ENCODE measurements at places on chromosomes 4 and X.
A peak's percentile ranks its signal among the peaks of the same experiment; 100 is the strongest.

- peak; percentile 53 for DNase-seq
Measured at GRCh38 chr4:113901994-113902787, 77.3 kb downstream of the ARSJ start.

- DNase-seq, result no peak
Measured at GRCh38 chr4:75470738-75471137, 43.5 kb downstream of the RCHY1 start.

GRCh38 chr4:40316333-40316781 lies 18.8 kb upstream of the CHRNA9 start:
- DNase-seq, result no peak

DNA sequence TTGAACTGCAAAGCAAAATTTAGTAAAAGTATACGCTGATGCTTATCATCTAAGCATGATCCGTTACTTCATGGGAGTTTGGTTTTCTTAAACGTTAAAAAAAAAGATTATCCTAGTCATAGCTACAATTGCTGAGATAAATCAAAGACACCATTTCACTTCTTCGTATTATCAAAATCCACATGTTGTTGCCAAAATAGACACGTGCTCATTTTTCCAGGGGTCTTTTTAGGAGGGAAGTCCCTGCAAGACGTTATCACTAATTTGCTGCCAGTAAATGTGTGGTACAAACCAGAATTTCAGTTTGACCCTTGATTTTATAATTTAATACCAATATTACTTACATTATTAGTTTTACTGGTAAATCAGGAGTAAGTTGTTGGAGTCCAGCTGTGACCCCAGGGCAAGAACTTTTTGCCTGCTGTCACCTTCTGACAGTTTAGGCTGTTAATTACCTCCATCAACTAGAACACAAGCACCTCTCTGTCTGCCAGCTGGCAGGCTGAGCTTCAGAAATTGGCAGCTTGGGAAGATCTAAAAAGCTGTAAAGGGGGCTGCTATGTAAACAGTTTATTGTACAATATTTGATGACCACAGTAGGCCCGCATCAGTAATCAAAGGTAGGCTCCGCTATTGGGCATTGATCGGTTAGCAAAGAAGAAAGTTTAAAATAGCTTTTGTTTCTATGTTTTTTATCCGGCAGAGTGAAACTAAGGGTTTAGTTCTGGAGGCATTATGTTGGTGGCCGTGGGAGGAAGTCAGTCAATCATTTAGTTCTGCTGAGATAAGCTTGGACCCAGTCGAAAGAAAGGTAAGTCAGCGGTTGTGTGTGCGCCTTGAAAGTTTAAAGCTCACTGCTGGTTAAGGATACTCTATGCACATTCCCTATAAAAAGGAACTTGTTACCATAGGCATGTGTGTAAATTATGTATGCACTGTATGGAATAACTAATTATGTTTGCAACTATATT lies 196.4 kb downstream of the FBXO8 start:
- no peak for DNase-seq

- no peak for DNase-seq
Measured at GRCh38 chrX:136773648-136774047, 7.1 kb downstream of the ARHGEF6 start.

GRCh38 chr4:170122252-170122651 lies 32.5 kb upstream of the AADAT start:
- no peak for DNase-seq

DNA sequence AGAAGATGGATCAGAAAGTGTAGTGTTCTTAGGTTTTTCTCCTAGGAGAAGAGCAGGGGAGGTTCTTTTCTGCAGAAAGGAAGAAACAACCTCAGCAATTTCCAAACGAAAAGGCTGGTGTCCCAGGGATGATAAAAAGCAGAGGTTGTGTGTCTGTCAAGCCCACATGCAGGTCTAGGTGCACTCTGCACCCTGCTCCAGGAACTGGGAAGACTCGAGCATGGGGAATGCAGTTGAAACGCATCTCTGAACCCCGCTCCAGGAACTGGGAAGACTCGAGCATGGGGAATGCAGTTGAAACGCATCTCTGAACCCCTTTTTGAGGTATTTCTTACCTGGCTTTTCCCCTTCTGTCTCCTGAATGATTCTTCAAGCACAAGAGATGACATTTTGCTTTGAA lies 171.2 kb downstream of the LDB2 start:
- DNase-seq, result no peak

DNA sequence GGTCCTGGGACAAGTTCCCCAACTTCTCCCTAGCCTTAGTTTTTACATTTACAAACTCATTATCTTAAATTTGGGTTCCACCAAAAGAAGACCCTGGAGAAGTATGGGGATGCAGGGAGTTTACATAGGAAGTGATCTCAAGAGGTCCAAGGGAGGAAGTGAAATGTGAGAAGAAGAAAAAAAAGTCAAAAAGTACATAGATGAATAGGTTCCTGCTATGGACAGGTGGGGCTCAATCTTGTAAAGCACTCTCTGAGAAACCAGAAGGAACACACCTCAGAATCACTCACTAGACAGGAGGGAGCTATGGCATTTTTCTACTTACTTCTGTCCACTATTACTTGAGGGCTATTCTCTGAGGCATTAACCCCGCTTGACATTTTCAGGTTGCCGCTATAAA lies 56.6 kb downstream of the ARHGAP6 start:
- DNase-seq, result no peak

GRCh38 chr4:76178296-76178695 lies 30.1 kb upstream of the NUP54 start:
- DNase-seq, result no peak

DNA sequence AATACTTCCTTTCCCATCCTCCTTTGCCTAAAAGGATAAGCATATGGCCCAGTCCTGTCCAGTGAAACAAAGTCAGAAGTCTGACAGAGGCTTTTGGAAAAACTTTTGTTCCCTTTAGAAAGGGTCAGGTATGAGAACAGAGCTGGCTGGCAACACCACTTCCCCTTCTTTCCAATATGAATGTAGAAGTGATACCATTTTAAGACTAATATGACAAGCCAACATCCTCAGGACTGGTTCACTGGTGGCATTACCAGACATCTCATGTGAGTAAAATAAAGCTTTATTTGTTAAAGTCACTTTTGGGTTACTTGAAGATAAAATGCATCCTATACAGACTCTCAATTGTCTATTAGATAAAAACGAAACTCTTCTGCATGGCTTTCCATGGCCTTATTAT lies 83.6 kb upstream of the PTCHD1 start:
- DNase-seq, result no peak

DNA sequence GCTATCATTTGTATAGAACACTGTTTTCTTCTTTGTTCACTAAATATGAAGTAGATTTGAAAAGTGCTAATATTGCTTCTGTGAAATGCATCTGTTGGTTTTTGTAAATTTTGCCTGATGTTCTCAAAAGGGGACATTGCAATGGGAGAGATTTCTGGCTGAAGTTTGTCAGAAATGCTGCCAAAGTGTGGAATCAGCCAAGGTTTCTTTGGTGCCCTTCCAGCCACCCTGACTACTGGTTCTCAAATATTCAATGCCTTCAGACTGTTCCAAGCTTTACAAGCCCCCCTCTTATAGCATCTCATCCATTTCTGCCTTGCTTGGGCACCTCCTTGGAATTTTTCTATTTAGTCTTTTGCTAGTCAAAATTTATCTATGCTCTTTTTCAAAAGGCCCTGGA lies 60.6 kb upstream of the TMLHE start:
- no peak for DNase-seq

DNA sequence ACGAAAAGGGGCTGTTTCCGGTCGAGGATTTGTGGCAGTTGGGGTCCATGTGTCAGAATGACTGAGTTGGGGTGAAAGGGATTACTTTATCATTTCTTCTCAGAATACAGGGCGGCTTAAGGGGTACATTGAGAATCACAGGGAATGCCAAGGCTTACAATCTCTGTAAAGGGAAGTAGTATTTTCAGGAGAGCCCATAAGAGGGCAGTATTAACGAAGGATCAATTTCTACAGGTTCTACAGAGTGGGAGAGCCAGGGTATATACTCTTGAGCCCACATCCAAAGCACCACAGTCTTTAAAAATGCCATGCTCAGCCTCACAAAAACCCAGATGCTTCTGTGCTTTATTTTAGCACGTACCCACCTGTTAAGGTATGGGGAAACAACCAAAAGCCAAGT lies 67.7 kb upstream of the ZXDA start:
- no peak for DNase-seq

- no peak for DNase-seq
Measured at GRCh38 chr4:20095805-20096541, 155.7 kb upstream of the SLIT2 start.

DNA sequence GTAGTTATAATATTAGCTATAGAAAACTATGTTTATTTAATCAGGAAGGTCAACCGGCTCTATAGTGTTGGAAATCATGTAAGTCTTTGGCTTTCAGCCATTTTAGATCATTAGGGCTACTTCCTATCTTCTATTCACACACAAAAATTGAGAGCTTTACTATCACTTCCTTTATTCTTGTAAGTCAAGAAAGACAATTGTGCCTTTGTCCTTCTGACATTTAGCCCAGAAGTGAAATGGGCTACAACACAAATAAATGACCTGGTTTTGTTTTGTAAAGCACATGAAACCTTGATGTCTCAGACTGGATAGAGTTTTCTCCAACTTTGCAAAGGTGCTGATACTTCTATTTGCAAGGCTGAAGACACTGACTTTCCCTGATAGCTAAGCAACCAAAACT lies 122.4 kb upstream of the ACSL4 start:
- DNase-seq, result no peak

DNA sequence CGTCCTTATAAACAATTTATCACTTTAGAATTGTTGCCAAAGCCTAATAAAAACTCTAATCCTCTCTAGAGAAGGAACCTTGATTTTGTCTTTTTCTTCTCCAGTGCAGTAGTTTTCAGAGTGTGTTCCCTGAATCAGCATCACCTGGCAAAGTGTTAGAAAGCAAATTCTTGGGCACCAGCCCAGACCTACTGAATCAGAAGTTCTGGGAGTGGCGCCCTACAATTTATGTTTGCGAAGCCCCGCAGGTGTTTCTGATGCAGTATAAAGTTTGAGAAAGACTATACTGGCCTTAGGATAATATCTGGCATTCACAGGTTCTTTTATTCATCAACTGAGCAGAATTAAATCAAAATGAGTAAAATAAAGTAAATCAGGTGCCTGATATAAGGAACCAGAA lies 645.8 kb upstream of the ATOH1 start:
- no peak for DNase-seq

- no peak for DNase-seq
Measured at GRCh38 chr4:94477227-94477626, 25.5 kb downstream of the PDLIM5 start.

DNA sequence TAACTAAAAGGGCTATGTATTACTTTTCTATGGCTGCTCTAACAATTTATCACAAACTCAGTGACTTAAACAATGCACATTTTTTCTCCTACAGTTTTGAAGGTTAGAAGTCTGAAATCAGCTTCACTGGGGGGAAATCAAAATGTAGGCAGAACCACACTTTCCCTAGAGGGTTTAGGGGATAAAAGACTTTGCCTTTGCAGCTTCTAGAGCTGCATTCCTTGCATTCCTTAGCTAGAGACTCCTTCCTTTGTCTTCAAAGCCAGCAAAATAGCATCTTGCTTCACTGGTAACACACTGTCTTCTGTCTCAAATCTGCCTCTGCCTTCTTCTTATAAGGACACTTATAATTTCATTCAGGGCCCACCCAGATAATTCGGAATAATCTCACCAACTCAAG lies 152.4 kb upstream of the SPIN4 start:
- no peak for DNase-seq

DNA sequence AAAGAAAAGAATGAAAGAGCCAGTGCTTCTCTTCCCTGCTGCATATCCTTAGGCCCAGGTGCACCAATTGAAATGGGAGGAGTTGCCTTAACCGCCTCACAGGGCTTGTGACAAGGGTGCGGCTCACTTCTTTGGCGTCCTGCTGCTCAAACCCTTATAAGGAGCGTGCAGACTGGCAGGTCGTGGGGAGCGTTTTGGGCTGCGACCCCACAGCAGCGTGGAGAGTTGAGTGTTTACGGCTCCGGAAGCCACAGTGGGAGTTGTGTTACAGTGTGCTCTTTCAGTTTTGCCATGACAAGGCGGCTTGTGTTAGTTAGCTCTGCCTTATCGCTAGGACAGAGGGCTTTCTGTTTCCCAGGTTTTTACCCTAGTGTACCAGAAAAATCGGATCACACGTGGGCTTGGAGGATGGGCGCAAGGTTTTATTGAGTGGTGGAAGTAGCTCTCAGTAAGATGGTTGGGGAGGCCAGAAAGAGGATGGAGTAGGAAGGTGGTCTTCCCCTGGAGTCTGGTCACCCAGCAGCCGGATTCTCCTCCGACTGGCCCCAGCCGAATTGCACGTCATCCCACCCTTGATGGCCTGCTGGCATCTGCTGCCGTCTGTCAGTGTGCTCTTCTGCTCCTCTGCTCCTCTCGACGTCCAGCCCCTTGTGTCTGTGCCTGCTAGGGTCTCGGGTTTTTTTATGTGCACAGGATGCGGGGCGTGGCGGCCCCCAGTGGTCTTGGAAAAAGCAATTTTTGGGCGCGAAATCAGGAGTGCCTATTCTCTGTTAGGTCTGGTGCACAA lies 718.9 kb downstream of the ARAP2 start:
- DNase-seq, result no peak

GRCh38 chrX:152988536-152989291 lies 5.2 kb downstream of the PNMA5 start:
- DNase-seq, result no peak

DNA sequence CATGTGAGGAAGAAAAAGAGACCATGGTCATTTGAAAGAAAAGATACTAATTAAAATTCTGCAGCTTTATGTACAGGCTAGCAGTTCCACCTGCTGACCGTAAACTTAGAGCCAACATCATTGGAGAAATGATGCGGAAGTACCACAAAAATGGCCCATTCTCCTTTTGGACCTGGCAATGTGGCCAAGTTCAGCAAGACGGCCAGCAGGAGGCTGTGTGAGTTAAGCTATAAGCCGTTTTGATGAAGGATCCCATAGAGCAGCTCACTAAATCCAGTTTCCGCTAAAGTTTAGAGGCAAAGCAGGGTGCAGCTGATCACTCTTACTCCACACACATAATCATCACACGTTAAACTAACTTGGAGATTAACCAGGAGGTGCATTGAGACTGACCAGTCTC lies 133.8 kb downstream of the LDB2 start:
- DNase-seq, result no peak

GRCh38 chr4:17544205-17544604 lies 29.2 kb downstream of the CLRN2 start:
- no peak for DNase-seq

DNA sequence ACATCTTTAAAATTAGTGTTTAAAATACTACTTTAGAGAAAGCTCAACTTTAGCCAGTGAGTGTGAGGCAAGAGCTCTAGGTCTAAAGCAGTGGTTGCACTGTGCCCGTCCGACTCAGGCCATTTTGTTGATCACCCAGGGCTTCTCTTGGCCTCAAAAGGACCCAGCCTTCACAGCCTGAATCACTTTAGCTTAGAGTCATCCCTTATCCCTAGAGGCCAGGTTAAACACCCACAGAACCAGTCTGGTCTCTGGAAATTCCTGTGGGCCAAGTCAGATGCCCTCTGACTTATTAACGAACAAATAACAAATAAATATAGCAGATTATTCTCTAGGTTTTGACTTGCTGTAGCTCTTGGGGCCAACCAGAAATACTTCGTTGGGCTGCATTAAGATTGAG lies 102.3 kb downstream of the WWC2 start:
- DNase-seq, result no peak

- DNase-seq, result no peak
Measured at GRCh38 chrX:153686711-153687110, 1.0 kb upstream of the SLC6A8 start.

- no peak for DNase-seq
Measured at GRCh38 chr4:140790765-140791164, 34.6 kb upstream of the TBC1D9 start.
